ENCODE measurements at places on chromosomes 7 and 10.

DNA sequence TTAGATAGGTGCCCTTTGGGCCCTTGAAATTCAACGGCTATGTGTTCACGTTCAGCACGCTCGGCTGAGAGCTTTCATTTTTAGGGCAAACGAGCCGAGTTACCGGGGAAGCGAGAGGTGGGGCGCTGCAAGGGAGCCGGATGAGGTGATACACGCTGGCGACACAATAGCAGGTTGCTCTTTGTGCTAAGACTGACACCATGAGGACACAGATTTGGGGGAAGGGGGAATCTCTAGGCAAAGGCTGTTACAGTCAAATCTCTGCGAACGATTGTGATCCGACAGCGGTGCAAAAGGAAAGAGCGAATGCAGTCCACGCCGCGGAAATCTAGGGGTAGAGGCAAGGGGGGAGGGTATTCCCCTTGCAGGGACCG lies 667 bp downstream of the KLLN start:
- H3K27ac ChIP-seq: peak overlapping the region; percentile 87
- H3K27me3 ChIP-seq: no peaks in the 10 kb centered on the region
- no peaks in the 10 kb centered on the region for H3K36me3 ChIP-seq
- DNase-seq: peak; percentile 71

- no peak for DNase-seq
- H3K27ac ChIP-seq: no peak overlapping the region
- no peaks in the 10 kb centered on the region for H3K36me3 ChIP-seq
- H3K4me1 ChIP-seq: no peaks in the 10 kb centered on the region
- no peak overlapping the region for H3K4me3 ChIP-seq
These were observed 6.9 kb upstream of the HILPDA start for GRCh38 chr7:128448751-128449302.

DNA sequence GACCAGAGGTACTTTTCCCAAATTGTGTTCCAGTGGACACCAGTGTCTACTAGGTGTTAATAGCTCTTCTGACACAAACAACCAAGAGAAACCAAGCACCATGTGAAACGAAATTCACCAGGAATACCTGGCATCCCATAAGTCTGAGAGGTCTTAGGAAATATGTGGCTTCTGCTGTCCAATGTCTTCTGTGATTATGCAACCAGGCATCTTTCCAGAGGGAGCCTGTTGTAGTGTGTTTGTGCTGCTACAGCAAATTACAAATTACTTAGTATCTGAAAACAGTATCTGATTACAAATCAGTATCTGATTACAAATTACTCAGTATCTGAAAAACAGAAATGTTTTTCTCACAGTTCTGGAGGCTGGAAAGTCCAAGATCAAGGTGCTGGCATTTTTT lies 133.6 kb upstream of the NPVF start:
- no peaks in the 10 kb centered on the region for H3K4me1 ChIP-seq
- no peak overlapping the region for H3K4me3 ChIP-seq
- no peak overlapping the region for H3K27ac ChIP-seq
- no peak for DNase-seq
- peaks cover 3% of the 10 kb centered on the region for H3K27me3 ChIP-seq
- H3K36me3 ChIP-seq: no peaks in the 10 kb centered on the region

- no peaks in the 10 kb centered on the region for H3K36me3 ChIP-seq
- H3K27ac ChIP-seq: no peak overlapping the region
- no peaks in the 10 kb centered on the region for H3K27me3 ChIP-seq
- no peak overlapping the region for H3K4me3 ChIP-seq
- DNase-seq: no peak
- H3K4me1 ChIP-seq: peaks cover 9% of the 10 kb centered on the region
These were observed 1.4 kb downstream of the PTPRE start for GRCh38 chr10:127908106-127908958.

DNA sequence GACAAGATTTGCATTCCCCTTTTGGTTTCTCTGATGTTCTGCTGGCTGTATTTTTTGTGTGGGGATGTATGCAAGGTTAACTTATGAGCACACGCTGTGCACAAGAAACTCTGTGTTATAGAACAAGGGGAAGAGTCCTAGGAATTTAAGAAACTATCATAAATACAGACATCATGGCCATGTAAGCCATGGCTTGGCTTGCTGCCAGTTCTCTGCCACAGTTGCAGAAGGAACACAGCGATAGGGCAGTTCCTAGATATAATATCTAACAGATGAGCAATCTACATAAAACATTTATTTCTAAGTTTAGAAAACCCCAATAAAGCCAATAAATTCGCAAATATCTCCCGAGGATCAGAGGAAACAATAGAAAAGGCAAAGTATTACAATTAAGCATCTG lies 153.3 kb downstream of the LRRTM3 start:
- DNase-seq: no peak
- no peak overlapping the region for H3K27ac ChIP-seq
- H3K4me3 ChIP-seq: no peak overlapping the region
- H3K27me3 ChIP-seq: no peaks in the 10 kb centered on the region
